Activated CD4-positive, CD25-positive, alpha-beta regulatory T cell (primary cell): ENCODE measurements at places on chromosomes 7 and 10.

DNA sequence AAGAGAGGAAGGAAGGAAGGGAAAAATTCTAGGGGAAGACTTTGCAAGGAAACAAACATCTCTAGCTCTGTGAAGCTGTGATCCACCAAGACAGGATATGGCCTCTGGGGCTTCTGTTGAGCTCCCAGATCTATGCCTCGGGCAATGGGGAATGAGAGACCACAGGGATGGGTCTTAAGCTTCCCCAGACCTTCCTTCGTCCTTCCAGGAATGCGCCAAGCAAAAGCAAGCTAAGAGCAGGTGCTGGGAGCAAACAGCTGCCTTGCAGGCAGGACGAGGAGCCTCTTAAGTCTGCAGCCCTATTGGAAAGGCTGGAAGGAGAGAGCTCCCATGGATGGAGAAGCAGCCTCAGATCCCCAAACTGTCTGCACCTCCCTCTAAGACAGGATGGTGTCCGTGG, 21.9 kb upstream of the ELN start:
- DNase-seq: no peak

DNA sequence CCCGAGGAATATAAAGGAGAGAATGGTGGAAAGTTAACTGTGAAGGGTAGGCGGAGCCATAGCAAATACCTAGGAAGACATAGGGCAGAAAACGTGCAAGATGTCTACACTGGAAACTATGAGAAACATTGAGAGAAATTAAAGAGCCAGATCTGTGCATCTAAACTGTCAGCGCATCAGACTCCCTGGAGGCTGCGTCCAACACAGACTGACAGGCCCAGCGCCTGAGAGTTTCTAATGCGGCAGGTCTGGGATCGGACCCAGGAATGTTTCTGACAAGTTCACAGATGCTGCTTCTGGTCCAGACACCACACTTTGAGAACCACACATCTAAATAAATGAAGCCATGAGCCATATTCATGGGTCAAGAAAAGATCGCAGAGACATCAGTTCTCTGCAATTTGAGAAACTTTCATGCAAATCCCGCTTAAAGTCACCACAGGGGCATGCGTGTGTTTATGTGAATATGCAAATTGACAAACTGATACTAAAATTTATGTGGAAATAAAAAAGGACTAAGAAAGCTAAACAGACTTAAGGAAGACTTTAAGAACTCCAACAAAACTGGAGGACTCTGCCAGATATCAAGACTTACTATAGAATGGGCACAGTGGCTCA, 38.8 kb downstream of the PROSER2 start:
- DNase-seq: no peak

DNA sequence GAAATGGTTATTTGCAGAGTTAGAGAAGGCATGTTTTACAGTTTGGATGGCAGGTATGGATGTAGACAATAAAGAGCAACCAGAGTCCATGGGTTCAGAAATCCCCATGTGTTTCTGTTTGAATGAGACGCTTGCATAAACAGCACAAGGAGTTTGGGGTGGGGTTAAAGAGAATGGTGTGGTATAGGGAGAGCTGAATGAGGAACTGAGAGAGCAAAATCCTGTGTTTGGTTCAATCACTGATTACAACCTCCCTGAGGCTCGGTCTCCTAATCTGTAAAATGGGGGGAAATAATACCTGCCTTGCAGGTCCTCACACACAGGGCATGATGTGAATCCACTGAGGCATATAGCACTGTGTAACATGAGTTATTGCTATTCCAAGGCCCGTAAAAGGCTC, 23.7 kb downstream of the CAV1 start:
- no peak for DNase-seq

- DNase-seq: no peak
These were observed 420.5 kb upstream of the CNTNAP2 start for GRCh38 chr7:145696071-145696470.

- no peak for DNase-seq
These were observed 80.3 kb downstream of the LRRC17 start for GRCh38 chr7:102992938-102993717.

DNA sequence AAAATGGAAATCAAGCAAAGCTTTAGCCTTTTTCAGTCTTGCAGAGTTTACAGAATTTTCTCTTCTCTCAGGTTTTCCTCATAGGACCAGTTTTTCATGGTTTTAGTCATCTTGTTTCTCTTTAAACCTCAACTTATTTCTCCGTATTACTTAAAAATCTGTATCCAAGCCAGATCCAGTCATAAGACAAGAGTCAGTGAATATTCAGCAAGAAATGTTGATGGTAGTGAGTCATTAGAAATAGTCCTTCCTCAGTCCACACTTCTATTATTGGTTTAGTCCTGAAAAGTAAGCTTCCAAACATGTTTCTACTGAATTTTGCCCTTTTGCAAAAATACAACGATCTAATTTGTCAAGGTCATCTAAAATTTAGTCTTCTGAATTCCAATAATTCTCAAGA, 107.0 kb downstream of the VIM start:
- DNase-seq: no peak

GRCh38 chr7:152424348-152425108, 11.3 kb downstream of the KMT2C start:
- no peak for DNase-seq

DNA sequence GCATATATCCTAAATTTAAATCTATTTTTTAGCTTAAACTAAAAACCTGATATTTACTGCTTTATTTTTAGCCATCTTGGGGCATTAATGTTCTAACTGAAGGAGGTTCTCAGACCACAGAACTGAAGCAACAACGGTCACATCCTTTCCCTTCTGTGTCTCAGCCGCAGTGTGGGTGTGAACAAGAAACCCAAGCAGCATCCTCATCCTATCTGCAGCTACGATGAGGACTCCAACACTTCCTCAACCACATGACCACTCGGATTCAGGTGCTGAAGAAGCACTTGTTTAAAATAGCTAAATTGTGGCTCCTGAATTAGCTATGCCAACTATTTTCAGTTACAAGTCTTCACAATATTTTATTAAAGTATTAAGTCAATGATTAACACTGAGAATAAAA, 5.3 kb downstream of the ESYT2 start:
- no peak for DNase-seq

DNA sequence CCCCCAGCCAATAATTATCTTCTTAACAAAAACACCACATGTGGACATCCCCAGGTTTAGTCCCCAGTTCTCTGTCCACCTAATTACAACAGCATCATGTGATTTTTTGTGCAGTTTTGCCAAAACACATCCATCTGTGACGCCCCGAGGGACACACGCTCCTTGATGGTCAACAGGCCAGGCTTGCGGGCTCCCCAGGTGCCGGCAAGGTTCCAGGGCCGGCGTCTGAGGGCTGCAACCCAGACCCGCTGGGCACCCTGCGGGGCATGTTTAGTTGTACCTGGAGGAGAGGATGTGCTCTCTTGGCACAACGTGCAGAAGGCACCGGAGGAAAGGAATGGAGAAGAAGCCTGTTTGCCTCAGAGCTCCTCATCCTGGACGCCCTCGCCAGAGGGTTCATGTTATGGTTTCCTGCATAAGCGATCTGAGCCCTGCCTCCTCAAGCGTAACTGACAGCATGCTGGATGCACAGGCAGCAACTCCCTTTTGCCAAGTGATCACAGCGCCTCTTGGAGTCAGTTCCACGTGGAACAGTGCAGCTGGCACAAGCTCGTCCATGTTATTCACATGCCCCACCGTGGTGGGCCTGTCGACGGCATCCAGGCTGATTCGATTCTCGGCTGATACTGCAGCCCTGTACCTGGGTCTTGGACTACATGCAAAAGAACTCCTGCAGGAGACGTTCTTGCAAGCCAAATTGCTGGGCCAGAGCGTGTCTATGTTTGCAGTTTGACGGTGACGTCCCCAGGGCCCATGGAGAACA, 41.6 kb downstream of the JAKMIP3 start:
- no peak for DNase-seq

- no peak for DNase-seq
These were observed 18.8 kb upstream of the HTR5A start for GRCh38 chr7:155051355-155051754.

DNA sequence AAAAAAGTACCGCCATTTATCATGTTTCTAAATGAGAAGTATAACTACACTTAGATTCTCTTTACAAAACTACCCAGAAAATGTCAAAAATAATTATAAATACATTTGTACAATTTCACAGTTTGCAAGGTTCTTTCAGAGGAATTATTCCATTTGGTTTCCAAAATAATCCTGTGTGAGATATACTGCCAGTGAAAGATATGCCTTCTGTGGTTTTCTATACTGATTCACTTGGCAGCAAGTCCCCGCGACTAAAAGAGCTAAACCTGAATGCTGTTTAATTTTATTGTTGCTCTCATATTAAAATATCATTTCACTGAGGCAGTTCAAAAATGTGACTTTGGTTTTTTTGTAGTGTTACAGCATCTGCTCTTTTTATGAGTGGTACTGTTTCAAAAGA, 364.9 kb upstream of the PLXDC2 start:
- no peak for DNase-seq

DNA sequence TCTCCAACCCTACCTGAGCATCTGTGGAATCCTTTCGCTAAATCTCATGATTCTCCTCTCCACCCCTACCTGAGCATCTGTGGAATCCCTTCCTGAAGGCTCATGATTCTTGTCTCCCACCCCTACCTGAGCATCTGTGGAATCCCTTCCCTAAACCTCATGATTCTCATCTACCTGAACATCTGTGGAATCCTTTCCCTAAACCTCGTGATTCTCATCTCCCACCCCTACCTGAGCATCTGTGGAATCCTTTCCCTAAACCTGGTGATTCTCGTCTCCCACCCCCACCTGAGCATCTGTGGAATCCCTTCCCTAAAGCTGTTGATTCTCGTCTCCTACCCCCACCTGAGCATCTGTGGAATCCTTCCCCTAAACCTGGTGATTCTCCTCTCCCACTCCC, 342.0 kb downstream of the SDK1 start:
- no peak for DNase-seq

- DNase-seq: no peak
These were observed 106.2 kb downstream of the PLXDC2 start for GRCh38 chr10:19922236-19922963.

GRCh38 chr7:103547451-103548284, 101.7 kb upstream of the SLC26A5 start:
- no peak for DNase-seq

- DNase-seq: no peak
These were observed 192.5 kb downstream of the ELFN1 start for GRCh38 chr7:1862560-1862959.

- DNase-seq: no peak
These were observed 79.4 kb upstream of the LRRN3 start for GRCh38 chr7:111011520-111011919.

GRCh38 chr10:87837445-87837844, 19.4 kb upstream of the ATAD1 start:
- DNase-seq: no peak

GRCh38 chr7:138245216-138245615, 169.0 kb downstream of the AKR1D1 start:
- no peak for DNase-seq

DNA sequence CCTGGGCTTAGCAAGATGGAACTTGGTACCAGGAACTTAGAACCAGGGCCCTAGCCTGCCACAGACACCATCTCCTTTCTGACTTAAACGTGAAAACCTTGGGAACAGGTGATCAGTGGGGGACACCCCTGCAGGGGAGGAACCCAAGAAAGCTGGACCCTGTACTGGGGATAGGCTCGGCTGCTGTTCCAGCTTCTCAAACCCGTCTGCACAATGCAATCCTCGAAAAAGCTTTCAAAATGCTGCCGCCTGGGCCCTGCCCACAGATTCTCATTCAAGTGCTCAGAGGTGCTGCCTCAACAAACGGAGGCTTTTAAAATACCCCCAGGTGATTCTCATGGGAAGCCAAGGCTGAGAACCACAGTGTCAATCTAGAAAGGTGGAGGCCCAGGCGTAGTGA, 169.7 kb downstream of the ARHGAP21 start:
- no peak for DNase-seq

DNA sequence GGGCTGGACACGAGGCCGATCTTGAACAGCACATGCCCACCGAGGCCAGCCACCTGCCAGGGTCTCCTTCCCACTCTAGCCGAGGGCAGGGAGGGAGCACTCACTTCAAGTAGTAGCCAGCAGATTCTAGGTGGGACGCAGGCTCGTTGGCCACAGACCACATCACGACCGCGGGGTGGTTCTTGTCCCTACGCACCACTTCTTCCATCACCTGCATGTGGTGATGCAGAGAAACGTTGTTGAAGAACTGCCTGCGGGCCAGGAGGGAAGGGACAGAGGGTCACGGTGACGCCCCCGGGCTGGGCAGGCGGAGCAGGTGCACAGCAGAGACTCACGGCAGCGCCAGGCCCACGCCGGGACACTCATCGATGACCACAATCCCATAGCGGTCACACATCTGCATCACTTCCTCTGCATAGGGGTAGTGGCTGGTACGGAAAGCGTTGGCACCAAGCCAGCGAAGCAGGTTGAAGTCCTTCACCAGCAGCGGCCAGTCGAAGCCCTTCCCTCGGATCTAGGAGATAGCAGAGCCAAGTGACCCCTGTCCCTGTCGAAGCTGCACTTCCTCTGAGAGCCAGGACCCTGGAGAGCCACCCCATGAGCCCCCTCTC, 7.7 kb downstream of the GUSB start:
- DNase-seq: no peak

DNA sequence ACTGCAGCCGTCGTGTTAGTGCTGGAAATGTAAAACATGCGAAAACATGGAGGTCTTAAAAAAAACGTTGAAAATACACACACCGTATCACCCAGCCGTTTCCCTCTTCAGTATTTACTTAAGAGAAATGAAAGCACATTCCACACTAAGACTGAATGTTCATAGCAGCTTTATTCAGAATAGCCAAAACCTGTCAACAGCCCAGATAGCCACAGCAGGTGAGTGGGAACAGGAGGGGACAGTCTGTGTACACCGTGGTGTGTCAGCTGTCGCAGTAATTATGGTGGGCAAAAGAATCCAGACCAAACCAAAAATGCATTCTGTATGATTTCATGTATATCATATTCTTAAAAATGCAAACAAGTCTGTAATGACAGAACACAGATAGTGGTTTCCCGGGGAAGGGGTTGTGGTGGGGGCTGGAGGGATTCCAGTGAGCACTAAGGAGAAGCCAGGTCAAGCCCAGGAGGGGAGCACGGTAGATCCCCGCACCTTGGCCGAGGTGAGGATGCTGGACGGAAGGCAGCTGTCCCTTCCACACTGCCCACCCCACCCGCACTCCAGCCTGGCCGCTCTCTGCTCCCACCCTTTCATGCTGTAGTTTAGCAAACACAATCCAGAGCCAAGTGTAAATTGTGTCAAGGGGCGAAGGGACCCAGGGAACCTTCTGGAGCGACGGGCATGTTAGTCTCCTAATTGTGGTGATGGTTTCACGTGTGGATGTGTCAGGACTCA, 123.6 kb downstream of the NKX6-2 start:
- DNase-seq: no peak

DNA sequence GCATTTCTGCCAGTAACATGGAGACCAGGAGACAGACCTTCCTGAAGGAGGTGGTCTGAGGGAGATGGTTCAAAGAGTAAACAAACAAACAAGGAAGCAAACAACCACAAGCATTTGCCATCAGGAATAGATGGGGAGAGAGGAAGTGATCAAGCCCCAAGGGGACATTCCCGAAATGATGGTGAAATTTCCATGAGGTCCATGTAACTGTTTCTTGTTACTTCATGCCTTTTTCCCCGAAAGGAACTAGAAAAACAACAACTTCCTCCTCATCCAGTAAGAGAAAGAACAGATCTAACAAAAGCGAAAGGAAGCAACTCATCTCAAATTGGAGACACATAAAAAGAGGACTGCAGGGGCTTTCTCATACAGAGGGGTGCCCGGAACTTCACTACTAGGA, 152.5 kb upstream of the ZNF32 start:
- no peak for DNase-seq
